ENCODE measurements at places on chromosomes 5 and 9.

DNA sequence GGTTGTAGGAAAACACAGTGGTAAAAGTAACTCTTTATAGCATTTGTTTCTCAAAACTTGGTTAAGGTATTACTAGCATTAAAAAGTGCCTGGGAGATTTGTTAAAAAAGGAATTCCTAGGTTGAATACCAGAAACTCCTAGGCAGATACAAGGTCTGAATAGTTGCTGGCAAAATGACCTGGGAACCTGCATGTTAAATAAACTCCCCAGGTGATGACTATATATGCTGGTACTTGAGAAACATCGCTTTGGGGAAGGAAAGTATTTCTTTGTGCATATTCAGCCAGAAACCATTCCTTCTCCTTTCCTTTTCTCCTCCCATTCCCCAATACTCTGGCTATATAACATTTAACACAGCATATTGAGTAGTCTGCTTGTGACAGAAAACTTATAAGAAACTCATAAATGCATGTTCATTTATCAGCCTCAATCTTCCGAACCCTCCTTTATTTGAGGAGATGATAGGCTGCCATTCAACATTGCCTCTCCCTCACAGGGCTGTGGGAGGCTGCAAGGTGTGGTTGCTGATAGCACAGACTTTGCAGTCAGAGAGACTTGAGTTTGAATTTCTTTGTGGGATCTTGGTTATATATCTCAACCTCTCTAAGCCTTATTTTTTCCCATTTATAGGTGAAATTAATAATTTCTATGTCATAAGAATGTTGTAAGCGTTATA, 28.7 kb downstream of the PCSK1 start:
- DNase-seq = no peak

GRCh38 chr5:169350759-169351240, 49.9 kb upstream of the SLIT3 start:
- DNase-seq = no peak

DNA sequence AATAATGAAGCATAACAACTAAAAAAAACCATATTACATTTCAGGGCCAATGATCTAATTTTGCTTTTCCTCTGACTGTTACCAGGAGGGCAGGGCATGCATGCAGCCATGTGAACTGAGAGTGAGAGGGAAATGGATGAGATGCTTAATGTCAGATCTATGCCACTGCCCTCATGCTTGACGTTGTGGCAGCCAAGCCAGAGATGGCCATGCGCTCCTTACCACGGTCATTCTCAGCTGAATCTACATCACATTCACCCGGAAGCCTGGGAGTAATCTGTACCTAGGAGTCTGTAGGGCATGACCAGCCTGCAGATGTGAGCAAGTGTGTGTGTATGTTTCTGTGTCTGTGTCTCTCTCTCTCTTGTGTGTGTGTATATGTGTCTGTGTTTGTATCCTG, 183.7 kb downstream of the KDM4C start:
- DNase-seq = no peak

GRCh38 chr5:174412941-174413340, 311.4 kb upstream of the MSX2 start:
- no peak for DNase-seq

DNA sequence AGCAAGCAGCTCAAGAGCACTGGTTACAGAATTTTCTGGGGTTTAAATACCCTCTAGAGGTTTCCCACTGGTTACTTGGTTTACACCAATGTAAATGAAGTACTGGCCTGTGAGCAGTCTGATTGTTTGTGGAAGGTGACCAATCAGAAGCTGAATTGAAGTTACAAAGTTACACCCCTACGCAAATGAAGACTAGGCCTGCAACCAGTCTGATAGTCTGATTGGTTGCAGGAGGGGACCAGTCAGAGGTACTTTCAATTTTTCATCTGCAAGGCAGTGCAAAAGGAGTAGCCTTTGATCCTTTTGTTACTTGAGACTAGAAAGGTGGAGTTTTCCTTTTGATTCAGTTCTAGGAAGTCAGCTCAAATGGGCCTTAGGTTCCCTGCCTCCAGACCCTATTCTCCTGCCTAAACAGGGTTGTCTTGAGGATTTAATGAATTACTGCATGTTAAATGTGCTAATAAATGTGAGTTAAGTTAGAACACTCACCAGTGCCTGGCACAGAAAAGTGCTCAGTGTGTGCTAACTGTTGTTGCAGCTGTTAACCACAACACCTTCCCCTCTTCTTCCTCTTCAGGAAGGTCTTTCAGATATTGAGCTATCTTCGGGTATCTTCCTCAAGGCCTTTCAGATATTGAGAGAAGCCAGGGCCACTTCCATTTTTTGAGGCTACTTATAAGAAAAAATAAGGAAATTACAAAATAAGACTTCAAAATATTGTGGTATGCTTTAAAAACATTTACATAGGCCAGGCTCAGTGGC, 32.1 kb upstream of the CLINT1 start:
- DNase-seq = no peak

- peak; percentile 32 for DNase-seq
Measured at GRCh38 chr5:141846031-141846430, 32.2 kb downstream of the PCDH1 start.

GRCh38 chr5:457195-457961, 14.4 kb downstream of the EXOC3 start:
- DNase-seq = no peak

DNA sequence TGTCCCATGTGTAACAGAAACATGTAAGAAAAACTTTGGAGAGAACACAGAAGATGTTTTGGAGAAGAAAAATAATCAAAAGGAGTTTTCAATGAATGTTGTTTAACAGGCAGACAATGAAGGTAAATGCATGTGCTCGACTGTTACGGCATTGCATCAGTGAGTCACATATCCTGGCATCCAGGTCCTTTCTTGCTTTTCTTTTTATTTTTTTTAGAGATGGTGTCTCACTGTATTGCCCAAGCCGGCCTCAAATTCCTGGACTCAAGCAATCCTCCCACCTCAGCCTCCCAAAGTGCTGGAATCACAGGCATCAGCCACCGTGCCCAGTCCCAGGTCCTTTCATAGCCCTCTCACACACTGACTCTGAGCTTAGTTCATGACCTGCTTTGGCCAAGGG, 181.8 kb downstream of the DTWD2 start:
- DNase-seq = no peak

- no peak for DNase-seq
Measured at GRCh38 chr9:127393645-127394044, 3.3 kb upstream of the SLC2A8 start.

DNA sequence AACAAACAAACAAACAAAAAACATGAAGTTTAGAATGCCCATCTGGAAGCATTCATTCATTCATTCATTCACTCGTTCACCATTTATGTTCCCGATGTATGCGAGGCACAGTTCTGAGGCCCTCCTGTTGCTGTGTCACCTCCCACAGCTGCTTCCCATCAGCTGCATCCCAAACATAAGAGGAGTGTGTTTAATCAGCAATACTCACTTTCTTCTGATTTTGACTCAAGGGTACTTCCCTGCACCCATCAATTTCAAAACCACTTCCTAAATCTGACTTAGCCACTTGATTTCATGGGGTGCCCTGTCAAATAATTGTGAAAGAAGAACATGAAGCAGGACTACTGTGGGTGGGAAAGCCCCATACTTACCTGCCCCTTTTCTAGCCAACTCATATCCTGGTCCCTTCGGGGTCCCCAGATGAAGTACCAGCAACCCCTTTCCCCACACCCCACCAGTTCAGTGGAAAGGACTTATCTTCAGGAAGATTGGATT, 128.0 kb upstream of the IL12B start:
- DNase-seq = no peak

GRCh38 chr9:131113655-131114054, 11.7 kb upstream of the NUP214 start:
- DNase-seq = no peak
